Activated CD4-positive, CD25-positive, alpha-beta regulatory T cell treated with anti-CD3 and anti-CD28 coated beads, Interleukin-2, amount 50 U/mL, for 72 hours (primary cell): ENCODE measurements at places on chromosomes 5 and 9.

DNA sequence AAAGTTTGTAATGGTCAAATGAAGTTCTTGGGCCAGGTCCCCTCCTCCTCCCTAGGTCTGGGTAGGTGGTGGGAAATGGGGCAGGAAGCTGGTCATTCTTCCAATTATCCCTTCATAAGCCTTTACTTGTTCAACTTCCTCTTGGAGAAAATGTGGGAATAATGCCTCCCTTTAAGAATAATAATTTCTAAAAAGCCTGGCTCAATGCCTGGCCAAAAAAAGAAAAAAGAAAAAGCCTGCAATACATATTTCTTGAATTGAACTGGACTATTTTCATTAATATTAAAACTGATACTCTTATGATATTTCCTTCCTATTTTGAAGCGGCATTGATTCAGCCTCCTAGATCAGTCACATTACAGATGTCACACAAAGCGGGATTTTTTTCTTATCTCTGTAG, 600.9 kb downstream of the CCDC171 start:
- DNase-seq, result no peak

- no peak for DNase-seq
Observed at GRCh38 chr9:114252394-114252793, 70.5 kb upstream of the ORM1 start.

DNA sequence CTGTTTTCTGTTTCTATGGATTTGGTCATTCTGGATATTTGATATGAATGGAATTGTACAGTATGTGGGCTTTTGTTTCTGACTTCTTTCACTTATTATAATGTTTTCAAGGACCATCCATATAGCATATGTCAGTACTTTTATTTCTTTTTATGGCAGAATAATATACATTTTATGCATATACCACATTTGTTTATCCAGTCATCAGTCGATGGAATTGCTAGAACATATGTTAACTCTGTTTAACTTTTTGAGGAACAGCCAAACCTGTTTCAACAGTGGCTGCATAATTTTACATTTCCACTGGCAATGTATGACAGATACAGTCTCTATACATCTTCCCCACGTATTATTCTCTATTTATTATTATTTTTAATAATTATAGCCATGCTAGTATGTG, 131.6 kb downstream of the PARP8 start:
- no peak for DNase-seq

DNA sequence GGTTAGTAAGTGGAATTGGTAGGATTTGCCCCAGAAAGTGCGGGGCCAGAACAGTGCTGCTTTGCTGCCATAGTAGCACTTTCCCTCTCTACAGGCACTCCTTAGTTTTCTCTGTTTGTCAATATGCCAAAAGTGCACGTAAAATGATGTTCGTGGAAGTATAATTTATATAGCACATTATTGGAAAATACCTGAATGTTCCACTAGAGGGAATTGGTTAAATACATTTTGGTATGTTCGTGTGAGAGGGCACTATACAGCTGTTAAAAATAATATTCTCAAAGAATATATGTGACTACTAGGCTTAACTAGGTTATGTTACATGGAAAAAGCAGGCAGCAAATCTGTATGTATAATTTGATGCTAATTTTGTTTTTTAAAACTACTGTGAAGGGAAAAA, 184.0 kb upstream of the GDNF start:
- no peak for DNase-seq

- DNase-seq, result no peak
Observed at GRCh38 chr5:127111112-127111511, 37.8 kb upstream of the C5orf63 start.

DNA sequence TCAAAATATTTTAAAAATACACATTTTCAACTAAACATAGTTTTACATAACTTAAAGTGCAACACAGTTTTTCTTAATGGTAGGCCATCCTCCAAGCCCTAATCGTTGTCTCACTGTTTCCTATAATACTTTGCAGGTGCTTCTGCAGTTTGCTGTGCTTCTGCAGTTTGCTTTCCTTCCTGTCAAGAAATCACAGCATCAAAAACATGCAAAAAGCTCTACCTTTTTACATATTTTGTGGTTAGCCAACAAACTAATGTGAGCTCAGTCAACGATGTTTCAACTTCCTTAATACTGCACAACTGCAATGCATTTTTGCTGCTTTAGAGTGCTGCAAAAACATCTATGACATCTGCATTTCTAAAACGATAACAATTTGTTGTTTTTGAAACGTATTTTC, 25.2 kb downstream of the EMB start:
- no peak for DNase-seq

DNA sequence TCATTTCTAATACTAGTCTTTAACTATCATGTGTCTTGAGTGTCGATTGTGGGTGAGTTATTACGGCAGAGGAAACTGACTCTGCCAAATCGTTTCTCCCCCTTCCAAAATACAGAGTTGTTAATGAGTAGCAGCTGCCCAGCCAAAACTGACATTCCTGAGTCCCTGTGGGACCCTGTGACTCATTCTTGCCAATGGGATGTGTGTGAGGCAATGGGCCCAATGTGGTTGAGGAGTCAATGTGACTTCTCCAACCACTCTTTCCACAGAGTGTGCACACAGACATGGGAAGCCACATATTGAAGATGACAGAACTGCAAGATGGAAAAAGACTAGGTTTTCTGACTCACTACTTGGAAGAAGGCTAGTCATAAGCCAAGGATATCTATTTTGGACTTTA, 434.7 kb downstream of the DTWD2 start:
- no peak for DNase-seq

DNA sequence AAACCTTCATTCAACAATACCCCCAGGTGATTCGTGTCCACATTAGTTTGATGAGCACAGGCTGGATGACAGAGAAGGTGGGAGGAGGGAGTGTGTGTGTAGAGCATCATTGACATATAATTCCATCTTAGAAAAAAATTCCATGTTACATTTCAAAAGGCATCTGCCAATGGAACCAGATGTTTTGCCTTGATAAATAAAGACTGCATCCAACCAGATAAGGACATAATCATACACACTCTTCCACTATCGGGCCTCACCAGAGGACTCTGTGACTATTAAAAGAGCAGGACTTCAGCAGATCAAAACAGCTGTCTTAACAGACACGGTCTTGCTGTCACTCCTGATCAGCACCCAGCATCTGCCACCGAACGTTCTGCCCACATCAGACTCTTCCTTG, 96.4 kb upstream of the SPIN1 start:
- no peak for DNase-seq

GRCh38 chr9:136538599-136539426, 7.0 kb downstream of the NOTCH1 start:
- peak; percentile 66 for DNase-seq
